Effector memory CD4-positive, alpha-beta T cell (primary cell): ENCODE measurements at places on chromosomes 5 and 9.

DNA sequence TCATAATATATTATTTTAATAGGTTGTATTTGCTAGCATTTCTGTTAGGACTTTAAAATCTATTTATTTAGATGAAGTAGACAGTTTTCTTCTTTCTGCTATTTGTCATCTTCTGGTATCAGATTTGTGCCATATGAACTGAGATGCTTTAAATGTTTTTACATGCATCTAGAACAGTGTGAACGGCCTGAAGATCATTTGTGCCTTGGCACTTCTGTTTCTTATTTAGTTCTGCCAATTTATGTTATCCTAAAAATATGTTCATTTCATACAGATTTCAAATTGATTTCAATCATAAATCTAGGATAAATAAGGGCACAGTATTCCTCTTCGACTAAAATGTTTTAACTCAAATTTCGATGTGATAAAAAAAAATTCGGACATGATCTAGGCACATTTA, 16.1 kb downstream of the ZBTB34 start:
- no peak for DNase-seq
- H3K36me3 ChIP-seq: peaks cover 18% of the 10 kb centered on the region
- H3K27ac ChIP-seq: no peak overlapping the region
- no peaks in the 10 kb centered on the region for H3K4me1 ChIP-seq

DNA sequence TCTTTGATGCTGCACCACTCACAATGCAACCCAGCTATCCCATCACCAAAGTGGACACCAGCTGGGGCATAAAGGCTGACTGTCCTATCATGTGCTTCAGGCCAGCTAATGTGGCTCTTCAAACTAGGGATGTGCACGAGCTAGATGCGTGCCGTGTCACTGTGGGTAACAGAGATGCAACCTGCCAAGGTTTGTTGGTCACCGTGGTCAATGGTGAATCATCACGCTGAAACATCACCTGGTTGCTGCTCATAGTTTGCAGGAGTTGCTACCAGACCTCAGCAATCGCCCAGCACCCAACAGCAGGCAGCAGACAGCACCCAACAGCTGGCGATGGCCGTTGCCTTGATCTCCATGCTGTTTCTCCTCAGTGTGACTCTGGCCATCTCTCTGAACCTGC, 2.1 kb upstream of the PCDHGA1 start:
- H3K4me1 ChIP-seq: no peaks in the 10 kb centered on the region
- no peak overlapping the region for H3K27ac ChIP-seq
- no peak overlapping the region for H3K4me3 ChIP-seq
- H3K27me3 ChIP-seq: peaks cover 15% of the 10 kb centered on the region
- no peak for DNase-seq

DNA sequence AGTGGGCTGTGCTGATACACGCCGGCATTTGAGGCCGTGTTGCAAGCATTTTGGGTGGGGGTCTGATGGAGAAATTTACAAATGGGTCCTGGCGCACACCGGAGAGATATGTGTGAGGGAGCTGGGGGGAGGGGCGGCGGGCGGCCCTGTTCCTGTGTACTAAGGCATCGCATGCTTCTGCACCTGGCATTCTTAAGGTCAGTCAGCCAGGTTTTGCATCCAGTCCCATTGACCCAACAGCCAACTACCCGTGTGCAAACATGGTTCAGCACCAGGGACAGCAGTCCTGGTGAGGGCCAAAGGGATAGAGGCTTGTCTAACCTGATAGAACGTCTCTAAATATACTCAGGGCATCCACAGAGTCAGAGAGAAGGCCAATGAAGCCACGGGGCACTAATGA, 839 bp downstream of the GABRG2 start:
- no peaks in the 10 kb centered on the region for H3K4me1 ChIP-seq
- DNase-seq: no peak
- no peaks in the 10 kb centered on the region for H3K27me3 ChIP-seq
- H3K36me3 ChIP-seq: no peaks in the 10 kb centered on the region

DNA sequence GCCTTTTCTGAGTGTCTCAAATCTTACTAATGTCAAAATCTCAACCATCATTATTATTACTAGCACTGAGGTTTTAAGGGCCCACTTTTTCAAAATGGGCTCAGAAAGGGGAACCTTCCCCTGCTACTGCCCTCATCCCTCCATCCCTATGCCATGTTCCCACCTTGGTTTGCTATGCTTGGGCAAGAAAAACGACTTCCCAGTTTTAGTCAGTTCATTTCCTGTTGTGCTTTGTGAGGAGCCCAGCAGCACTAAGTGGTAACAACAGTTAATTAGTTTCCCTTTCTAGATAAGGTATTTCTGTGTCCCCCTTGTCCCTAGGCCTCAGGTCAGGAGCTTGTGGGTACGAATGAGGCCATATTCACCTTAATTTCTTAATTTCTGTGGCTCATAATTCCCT, 595.2 kb downstream of the RAB3C start:
- H3K36me3 ChIP-seq: no peaks in the 10 kb centered on the region
- DNase-seq: no peak
- no peaks in the 10 kb centered on the region for H3K4me1 ChIP-seq
- no peaks in the 10 kb centered on the region for H3K27me3 ChIP-seq

DNA sequence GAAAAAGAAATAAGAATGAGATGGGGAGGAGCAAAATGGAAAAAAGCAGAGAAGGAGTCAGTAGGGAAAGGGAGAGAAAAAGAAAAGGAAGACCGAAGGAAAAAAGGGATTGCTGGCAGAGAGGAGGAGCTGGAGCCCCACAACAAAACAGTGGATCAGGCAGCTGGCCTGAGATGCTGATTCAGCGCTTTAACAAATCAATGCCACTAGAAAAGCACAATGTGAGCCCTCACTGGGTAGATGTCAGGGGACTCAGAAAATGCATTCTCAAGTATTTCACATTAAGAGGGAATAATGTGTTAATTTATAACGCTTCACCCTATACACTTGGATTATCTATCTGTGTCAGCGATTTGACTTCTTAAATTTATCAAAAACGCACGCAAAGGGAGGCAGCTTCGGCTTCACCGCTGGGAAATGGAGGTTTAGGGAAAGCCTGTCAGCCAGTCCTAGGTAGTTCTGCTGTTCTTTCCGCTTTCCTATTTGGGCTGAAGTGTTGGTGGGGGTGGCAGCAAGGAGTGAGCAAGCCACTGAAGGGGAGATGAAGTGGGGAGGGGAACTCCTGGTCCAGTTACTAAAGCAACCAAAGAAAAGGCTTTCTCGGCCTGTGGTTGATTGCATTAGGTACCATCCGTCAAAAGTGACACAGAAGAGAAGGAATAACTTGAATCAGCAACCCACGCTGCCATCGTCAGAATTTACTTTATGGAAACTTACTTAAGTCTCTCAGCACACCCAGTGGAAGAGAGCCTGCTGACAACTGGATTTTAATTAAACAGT, 161.6 kb downstream of the BNC2 start:
- H3K4me1 ChIP-seq: no peaks in the 10 kb centered on the region
- H3K4me3 ChIP-seq: no peak overlapping the region
- H3K36me3 ChIP-seq: no peaks in the 10 kb centered on the region
- no peak for DNase-seq
